NCI-H2029 (cell line): ENCODE measurements at places on chromosomes 11 and 22.

DNA sequence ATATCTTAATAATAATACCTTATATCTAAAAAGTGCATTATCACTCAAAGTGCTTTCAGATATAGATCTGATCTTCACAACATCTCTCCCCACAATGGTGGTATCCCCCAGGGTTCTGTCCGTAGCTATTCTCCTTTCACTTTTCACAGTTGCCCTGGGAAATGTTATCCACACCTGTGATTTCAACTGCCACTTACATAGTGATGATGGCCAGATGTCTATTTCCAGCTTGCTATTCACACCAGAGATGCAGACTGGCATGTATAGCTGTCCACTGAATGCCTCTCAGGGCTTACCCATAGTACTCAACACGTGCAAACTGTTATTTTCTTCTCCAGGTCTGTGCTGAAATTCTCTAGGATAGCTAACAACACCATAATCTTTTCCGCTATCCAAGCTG is 724.7 kb downstream of the DLG2 start:
- DNase-seq = no peak

- DNase-seq = no peak
Observed at GRCh38 chr11:16136792-16137390, 219.5 kb downstream of the SOX6 start.

GRCh38 chr11:5275369-5276110 is 5.8 kb upstream of the HBE1 start:
- no peak for DNase-seq

GRCh38 chr11:103294516-103294915 is 185.3 kb downstream of the DYNC2H1 start:
- DNase-seq = no peak

GRCh38 chr11:119148720-119149017 is 183 bp upstream of the ABCG4 start:
- no peak for DNase-seq
